ENCODE measurements at places on chromosomes 16 and 17.

DNA sequence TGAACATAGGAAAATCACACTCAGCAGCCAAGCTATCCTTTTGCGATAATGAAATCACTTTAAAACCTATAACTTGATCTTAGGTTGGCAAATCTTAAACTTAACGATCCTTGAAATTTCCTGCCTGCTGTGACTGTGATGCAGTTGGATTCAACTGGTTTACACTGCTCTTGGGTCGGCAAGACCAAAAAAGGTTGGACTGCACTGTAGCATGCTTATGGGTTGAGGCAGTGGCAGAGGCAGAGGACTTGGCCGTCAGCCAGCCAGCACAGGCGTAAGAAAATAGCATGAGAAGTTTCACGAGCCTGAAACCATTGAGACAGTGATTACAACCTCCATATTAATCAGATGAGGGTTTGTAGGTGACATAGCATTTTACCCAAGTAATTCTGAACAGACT lies 21.4 kb downstream of the WSB1 start:
- DNase-seq: peak; percentile 37

DNA sequence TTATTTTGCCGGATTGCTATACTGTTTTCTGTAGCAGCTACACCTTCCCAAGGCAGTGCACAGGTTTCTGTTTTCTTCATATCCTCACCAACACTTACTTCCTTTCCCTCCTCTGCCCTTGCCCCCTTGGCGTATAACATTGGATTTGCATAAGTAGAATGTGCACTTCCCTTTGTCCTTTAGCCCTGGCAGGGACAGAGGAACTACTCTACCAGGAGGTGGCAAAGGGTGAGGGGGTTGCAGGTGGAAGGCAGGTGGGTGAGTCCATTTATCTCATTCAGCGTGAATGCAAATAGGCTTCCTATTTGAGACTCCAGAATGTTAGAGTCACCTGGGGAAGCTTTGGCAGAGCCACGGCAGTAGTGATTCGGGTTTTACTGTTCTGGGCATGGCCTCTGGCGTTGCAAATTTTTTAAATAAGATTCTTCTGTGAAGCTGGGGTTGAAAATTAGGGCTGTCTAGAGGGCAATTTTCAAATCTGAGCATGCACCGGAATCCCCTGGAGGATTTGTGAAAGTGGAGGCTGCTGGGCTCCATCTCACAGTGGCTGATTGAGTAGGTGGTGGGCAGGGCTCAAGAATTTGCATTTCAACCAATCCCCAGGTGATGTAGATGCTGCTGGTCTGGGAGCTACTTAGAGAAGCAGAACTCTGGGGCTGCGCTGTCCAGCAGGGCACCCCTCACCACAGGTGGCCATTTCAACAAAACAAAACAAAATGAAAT lies 84.7 kb downstream of the PLCG2 start:
- no peak for DNase-seq

DNA sequence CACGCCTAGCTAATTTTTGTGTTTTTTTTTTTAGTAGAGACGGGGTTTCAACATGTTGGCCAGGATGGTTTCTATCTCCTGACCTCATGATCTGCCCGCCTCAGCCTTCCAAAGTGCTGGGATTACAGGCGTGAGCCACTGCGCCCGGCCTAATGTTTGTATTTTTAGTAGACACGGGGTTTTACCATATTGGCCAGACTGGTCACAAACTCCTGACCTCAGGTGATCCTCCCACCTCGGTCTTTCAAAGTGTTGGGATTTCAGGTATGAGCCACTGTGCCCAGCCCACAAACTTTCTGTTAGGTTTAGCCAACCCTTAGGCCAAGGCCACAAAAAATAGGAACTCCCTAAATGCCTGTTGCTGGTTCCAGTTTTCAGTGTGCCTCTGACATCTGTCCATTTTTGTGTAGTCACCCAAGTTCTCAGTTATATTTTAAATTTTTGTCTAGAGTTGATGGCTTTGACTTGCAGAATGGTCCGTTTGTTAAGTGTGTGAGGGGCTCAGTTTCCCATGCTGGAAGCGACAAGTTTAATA lies 12.7 kb downstream of the CCL16 start:
- no peak for DNase-seq

DNA sequence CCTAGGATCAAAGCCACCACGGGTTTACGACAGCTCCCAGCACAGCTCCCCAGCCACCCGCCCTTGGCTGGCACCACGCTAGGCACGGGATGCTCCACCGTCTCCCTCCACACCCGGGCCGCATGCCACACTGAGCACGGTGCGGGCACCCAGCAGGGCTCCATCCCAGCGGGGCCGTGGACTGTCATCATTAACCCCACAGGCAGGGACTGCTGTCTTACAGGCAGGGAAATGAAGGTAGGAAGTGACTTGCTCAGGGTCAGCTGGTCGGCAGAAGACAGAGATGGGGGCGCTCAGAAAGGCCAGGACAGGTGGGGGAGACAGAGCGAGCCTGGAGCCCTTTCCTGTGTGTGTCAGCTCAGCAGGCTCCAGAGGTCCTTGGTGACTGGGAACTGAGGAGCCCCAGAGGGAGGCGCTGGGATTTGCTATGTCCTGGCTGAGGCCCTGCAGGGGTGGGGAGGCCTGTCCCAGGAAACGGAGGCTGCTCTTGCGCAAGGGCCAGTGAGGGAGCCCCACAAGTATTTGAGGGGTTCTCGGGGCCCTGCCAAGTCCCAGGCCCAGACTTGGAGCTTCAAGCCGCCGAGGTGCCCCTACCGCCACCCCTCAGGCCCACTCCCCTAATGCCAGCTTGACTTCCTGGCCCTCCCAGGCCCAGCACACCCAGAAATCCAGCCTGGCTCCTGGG lies 3.2 kb downstream of the UBALD1 start:
- no peak for DNase-seq

DNA sequence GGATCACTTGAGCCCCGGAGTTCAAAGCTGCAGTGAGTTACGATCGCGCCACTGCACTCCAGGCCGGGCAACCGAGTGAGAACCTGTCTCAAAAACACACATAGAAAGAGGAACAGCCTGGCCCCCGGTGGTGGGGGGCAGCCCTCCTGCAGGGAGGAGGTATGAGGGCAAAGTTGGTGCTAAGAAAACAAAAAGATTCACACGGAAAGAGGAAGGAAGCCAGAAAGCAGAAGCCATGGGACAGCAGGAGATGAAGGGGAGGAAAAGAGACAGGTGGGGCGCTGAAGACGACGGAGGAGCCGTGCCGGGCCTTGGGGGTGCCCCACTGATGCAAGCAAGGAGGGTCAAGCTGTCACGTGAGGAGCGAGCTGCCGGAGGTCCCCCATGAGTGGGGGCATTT lies 8.2 kb upstream of the C16orf74 start:
- DNase-seq: no peak

- no peak for DNase-seq
Observed at GRCh38 chr16:73043828-73044467, 4.0 kb downstream of the ZFHX3 start.

- DNase-seq: no peak
Observed at GRCh38 chr17:34386697-34387550, 23.9 kb upstream of the CCL1 start.

- DNase-seq: no peak
Observed at GRCh38 chr16:79217375-79218011, 383.0 kb downstream of the MAF start.

DNA sequence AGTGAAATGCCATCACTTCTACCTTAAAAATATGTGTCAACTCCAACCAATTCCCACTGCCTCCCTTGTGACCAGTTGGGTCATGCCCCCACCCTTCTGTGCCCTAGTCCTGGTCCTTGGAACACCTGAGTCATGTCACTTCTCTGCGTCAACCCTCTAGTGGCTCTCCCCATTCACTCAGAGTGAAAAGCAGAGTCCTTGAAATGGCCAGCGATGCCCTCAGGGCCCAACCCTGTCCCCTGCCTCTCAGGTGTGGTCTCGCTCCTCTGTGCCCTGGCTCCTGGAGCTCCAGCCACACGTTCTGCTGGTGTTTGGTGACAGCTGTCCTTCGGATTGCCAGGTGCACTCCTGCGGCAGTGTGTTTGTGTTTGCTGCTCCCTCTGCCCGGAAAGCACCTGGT lies 89.2 kb downstream of the SPECC1 start:
- no peak for DNase-seq

- DNase-seq: no peak
Observed at GRCh38 chr16:49681217-49681883, 174.6 kb downstream of the ZNF423 start.

GRCh38 chr17:56987283-56987834 lies 9.4 kb downstream of the SCPEP1 start:
- DNase-seq: no peak

DNA sequence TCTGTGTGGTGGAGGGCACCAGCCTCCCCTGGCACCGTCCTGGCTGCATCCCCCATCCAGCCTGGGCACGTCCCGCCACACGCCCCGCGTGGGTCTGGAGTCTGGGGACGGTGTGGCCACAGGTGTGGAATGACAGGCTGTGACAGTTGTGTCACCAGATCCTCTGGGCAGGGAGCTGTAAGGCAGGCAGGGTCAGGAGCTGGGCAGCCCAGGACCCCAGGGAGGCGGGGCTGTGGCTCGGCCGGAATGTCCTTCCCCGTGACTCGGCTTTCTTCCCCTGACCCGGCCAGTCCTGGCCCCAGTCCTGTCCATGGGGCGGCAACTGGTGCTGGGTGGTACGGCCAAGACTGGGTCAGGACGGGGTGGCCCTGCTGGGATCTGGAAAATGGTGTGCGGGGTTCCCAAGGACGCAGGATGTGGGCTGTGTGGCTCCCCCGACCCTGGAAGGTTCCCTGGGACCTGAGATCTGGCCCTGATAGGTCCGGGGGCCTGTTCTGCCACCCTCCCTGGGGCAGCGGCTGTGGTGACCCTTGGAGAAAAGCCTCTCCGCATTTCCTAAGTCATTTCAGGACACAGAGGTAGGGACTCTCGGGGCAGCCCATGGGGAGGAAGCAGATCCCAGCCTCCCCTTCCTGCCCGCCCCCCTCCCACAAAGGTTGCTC lies 3.3 kb upstream of the SLC16A3 start:
- DNase-seq: no peak

DNA sequence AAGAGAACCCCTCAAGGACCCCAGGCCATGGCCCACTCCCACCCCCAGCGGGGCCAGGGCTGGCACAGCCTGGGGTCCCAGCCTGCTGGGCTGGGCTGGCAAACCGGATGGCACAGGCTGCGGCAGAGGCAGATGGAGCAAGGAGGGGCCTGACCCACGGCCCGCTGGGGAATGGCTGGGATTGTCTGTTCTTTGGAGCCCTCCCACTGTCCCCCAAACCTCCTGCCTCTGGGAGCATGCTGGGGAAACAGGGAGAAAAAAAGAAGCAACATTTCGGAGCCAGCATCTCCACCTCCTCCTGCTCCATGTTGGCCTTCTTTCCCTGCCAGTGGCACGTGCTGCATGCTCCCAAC lies 37.1 kb upstream of the LHX1 start:
- DNase-seq: no peak

DNA sequence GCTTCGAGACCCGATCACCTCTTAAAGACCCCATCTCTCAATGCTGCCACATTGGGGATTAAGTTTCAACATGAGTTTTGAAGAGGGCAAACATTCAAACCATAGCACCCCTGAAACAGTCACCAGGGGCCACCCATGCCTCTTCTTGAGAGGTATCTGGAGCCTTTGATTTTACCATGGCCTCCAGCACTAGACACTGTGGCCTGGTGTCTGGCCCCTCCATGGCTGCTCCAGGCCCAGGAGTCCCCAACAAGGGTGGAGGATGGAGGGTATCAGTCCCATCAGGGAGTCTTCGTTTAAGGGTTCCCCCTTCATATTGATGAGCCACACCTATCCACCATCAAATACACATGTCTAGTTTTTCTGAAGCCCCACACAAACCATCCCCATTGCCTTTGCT lies 66.5 kb upstream of the CDH5 start:
- no peak for DNase-seq

DNA sequence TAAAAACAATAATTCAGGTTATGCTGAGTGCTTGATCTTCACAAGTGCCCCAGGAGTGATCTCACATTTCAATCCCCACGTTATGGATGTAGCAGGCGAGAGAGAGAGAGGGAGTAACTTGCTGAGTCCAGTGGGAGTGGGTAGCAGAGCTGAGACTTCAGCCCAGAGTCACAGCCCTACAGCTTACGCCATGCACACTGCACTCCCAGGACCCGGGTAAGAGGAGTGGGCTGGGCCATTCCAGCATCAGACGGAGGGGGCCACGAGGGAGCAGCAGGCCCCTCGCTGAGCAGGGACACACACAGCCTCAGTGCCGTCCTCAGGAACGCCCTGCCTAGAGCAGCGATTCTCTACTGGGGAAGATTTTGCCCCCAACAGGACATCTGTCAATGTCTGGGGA lies 9.8 kb upstream of the KIF19 start:
- no peak for DNase-seq

DNA sequence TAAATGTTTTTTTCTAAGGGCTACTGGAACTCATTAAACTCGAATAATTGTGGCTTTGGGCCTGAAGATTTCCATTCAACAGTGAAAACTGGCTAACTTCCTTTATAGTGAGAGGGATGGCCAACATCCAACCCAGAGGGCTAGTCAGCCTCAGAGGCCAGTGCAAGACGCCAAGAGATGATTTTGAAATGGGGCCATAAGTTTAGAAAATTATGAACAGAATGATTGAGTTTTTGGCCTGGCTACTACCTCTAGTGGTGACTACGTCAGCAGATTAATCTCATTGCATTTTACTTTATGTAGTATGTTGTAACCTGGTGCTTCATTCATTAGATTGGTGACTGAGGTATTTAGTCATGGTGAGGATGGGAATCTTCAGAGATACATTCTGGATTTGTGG lies 28.4 kb downstream of the HAPSTR1 start:
- DNase-seq: no peak

- DNase-seq: no peak
Observed at GRCh38 chr17:19928299-19928698, 49.3 kb downstream of the AKAP10 start.

DNA sequence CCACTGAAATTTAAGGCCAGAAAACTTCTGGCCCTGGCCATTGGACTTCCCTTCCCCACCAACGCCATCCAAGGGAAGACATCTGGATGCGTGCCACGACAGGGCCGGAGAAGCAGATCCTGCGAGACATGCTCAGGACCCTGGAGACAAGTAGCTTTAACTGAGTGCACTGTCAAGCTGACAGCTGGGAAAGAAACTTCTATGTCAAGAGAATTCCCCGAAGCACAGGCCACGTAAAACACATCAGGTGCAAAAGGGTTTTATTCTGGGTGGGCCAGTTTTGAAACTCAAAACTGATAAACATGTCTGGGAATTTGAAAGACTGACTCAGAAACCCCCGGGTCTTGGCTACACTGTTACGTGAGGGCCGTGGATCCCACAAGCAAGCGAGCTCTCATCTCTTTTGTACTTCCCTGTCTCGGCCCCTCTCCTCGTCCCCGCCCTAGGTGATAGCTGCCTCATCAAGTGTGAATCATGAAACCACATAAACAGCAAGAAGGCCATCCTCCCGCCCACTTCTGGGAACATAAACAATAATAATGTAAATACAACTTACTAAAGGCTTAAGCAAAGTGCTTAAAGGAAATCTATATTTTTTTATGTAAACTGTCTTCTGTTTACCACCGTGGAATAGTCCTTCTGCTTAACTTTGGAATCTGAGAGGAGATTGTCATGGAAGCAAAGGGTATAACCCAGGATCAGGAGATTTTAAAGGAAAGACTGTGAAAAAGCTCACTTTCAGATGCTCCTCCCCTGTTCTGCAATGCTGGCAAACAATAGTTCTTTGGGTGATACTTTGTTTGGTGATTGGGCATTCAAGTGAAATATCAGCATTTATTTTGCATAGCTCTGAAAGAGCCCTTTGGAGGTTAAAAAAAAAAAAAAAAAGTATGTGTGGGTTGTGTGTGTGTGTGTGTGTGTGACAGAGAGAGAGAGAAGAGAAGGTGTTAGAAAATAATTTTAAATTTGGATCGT lies 406.0 kb upstream of the MAF start:
- no peak for DNase-seq

GRCh38 chr17:34883106-34884000 lies 77.9 kb downstream of the CCT6B start:
- DNase-seq: no peak

GRCh38 chr17:73482251-73482716 lies 162.0 kb downstream of the SDK2 start:
- DNase-seq: no peak

Data from amniotic stem cell (primary cell).